ENCODE measurements at places on chromosomes 11 and 22.

DNA sequence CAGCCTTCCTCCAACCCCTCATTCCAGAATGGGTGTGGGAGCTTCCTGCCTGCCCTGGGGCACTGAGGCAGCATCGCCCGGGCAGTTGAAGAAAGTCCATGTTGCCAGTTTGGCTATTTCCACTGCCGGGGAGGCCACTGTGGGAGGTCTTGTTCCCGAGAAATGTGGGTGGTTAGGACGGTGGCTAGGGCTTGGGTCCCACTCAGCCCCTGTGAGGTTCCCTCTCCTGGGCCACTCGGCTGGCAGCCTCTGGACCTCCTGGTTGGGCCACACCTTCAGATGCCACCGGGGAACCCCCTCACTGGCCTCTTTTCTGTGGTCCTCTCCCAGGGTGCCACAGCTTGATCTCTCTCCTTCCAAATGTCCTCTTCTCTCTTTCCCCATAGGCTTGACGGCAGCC is 5.1 kb upstream of the PPP6R3 start:
- no peak for DNase-seq

GRCh38 chr11:94563848-94564467 is 3.2 kb upstream of the PIWIL4 start:
- no peak for DNase-seq

- peak; percentile 69 for DNase-seq
Measured at GRCh38 chr22:39496131-39496838, 5.8 kb upstream of the MIEF1 start.

DNA sequence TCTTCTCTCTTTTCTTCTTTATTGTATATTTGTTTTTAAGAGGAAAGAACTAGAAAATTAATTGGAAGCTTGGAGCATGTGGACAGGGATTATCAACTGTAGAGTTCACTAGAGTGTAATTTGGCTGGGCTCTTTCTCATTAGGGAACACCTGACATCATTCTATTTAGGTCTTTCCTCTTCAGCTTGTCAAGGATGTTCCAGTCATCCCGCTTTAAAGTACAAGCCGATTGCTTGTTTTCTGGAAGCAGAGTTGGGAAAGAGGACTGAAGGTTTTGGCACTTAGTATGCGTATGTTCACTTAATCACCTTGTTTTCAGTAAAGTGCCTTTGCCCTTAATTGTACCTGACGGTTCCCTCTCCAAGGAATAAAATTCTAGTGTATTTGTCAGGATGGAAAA is 111.6 kb downstream of the WNT11 start:
- no peak for DNase-seq

DNA sequence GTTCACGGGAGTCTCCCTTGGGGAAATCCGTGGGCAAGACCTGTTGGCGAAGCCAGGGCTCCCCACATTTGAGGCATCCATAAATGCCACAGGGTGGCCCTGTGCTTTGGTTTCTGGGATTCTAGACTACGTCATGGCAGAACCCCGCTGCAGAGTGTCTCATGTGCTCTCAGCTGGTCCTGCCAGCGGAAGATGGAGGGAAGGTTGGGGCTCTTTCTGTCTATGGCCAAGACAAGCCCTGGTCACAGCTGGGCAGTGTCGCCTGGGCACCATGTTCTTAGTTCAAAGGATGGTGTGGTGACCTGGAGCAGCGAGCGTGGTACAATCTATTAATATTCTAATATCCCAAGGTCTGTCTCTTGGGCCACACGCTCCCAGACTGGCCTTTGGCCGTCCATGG is 511.7 kb downstream of the TBC1D22A start:
- DNase-seq: no peak

DNA sequence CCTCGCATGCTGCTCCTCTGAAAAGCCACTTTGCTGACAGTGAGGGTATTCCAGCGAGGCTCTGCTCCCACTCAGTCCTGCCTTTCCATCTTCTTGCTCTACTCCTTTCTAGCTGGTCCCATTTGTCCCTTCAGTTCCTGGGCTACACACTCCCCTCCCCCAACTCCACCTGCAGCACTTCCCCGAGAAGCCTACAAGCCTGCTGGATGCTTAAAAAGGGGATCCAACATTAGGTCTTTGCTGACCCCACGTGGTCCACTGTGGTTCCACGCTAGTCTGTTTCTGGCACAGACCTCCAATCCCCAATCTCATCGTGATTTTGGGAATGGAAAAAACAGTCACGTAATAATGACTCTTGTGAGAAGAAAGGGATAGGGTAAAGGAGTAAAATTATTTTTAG is 121.6 kb upstream of the SNX19 start:
- DNase-seq: no peak

DNA sequence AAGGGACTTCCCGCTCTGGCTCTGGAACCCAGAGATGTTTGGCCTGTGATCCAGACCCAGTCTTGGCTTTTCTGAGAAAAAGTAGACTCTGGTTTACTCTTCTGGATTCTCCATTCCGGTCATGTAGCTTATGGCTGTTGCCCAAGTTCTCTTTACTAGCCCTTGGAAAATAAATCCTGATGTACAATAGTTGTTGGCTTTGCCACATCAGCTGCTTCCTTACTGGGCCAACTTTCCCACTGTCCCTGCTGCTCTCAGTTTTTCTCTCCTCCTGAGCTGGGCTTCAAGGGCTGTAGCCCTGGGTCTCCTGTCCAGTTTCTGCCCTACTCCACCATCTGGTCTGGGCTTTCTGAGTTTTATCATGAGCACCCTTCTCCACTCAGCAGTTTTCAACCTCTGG is 12.5 kb downstream of the PATZ1 start:
- DNase-seq: no peak

DNA sequence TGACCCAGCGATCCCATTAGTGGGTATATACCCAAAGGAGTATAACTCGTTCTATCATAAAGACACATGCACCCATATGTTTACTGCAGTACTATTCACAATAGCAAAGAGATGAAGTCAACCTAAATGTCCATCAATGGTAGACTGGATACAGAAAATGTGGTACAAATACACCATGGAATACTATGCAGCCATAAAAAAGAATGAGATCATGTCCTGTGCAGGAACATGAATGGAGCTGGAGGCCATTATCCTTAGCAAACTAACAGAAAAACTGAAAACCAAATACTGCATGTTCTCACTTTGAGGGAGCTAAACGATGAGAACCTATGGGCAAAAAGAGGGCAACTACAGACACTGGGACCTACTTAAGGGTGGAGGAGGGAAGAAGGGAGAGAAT is 146.8 kb downstream of the SBF2 start:
- no peak for DNase-seq

DNA sequence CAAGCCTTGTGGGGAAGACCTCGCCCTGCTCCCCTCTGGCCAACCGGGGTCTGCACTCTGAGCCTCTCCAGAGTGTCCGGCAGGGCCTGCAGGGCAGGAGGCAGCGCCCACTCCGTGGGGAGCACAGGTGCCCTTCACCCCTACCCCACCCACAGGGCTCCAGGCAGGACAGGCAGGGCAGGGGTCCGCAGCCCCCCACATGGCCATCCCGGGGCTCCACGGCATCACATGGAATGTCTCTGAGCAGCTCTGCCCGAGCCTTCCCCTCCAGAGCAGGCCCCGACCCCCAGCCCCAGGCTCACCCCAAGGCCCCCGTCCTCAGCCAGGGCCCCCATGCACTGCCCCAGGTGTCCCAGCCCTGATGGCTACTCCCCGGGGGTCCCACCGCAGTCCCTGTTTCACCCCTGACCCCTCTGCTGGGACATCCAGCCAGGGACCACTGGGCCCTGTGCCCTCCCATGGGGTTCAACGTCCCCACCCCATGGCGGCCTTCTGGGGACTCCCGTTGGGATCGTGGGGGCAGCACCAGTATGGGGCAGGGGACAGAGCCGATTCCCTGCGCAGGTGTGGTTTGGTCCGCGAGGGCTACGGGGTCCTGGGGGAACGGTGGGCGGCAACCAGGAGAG is 77.7 kb downstream of the BRD1 start:
- no peak for DNase-seq

- DNase-seq: no peak
Measured at GRCh38 chr11:122572592-122572991, 82.9 kb upstream of the UBASH3B start.

- no peak for DNase-seq
Measured at GRCh38 chr11:96197801-96198701, 144.9 kb downstream of the MAML2 start.

- no peak for DNase-seq
Measured at GRCh38 chr11:120137187-120137610, 714 bp downstream of the TRIM29 start.

- peak; percentile 1 for DNase-seq
Measured at GRCh38 chr22:19868773-19869471, 14.2 kb upstream of the GNB1L start.

DNA sequence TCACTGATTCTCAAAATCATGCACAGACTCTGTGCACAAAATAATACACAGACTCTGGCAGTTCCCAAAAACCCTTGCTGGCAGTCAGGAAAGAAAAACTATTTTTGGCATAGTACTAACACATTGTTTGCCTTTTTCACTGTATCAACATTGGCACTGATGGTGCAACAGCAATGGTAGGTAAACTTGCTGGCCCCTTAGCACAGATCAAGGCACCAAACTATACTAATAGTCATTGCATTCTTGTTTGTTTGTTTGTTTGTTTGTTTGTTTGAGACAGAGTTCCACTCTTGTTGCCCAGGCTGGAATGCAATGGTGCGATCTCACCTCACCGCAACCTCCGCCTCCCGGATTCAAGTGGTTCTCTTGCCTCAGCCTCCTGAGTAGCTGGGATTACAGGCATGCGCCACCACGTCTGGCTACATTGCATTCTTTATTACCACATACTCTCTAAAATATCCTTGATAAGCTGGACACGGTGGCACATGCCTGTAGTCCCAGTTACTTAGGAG is 81.0 kb upstream of the SLC6A5 start:
- DNase-seq: no peak

GRCh38 chr22:37607010-37607934 is 1.4 kb upstream of the GGA1 start:
- peak; percentile 93 for DNase-seq

- DNase-seq: no peak
Measured at GRCh38 chr11:4213746-4214145, 119.1 kb downstream of the RRM1 start.

DNA sequence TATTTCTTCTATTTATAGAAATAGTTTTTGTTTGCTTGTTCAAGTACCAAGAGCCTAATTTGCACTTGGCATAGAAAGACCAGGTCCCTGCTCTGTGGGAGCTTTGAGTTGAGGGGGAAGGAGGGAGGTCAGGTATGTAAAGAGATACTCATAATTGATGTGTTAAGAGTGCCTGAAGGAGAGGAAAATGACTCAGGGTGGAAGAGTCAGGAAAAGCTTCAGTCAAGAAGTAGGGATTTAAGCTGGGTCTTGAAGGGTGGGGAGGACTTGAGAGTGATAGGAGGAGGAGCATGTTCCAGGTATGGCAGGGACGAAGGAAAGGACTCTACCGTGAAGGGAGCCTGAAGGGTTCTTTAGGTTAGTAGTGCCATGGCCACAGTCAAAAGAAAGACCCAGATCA is 9.0 kb downstream of the RBX1 start:
- no peak for DNase-seq

GRCh38 chr11:128302425-128303186 is 284.8 kb downstream of the ETS1 start:
- DNase-seq: peak; percentile 29

GRCh38 chr22:50581950-50582492 is 628 bp downstream of the CHKB start:
- DNase-seq: peak; percentile 33

DNA sequence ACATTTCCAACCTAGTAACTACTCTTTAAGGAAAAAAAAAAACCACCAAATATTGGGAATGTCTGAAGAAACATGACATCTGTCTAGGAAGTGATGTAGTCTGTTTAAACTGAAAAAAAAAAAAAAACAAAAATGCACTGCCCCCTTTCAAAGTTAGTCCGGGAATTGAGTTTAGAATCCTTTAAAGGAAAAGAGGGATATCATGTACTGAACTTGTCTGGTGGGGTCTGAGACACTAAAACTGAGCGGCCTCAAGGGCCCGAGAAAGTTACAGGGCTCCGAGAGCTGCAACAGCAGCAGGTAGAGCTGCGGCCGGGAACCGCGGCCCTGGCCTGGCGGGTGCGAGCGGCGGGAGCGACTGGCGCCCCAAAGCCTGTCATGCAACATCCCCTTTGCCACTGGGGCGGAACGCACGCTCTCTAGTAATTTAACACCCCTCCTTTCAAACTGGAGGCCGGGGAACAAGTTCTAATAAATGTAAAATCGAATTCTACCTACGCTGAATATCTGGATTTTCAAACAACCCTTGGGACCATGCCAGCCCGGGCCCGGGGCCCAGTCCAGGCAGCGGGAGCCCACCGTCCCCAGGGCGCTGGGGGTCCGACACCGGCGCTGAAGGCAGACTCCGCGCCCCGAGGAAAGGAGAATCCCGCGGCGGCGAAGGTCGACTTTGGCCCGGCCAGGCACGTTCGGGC is 736 bp downstream of the RDX start:
- peak; percentile 53 for DNase-seq

- no peak for DNase-seq
Measured at GRCh38 chr11:69300120-69301060, 6.4 kb downstream of the MYEOV start.

DNA sequence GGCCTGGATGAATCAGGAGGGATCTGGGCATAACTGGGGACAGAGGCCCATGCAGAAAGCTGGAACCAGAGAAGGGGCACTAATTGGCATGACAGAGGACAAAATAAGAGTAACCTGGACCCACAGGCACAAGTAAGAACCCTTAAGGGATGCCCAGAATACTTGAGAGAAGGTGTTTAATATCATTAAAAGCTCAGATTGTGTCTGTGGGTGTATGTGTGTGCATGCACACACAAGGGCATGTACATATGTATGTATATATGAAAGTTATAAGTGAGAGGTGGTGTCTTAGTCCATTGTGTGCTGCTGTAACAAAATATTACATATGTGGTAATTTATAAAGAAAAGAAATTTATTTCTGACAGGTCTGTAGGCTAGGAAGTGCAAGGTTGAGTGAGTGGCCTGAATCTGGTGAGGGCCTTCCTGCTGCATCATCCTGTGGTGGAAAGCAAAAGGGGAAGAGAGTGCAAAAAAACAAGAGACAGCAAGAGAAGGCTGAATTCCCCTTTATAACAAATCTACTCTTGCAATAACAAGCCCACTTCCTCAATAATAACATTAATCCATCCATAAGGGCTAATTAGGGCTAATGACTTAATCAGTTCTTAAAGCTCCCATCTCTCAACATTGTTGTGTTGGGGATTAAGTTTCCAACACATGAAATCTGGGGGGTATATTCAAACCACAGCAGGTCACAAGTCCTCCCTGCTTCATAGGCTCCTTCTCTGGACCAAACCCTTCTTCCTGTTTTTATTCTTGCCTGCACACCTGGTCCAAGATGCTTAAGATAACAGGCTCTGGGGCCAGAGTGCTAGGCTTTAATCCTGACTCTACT is 68.3 kb upstream of the POU2AF2 start:
- no peak for DNase-seq

GRCh38 chr11:102929972-102930371 is 25.6 kb downstream of the MMP13 start:
- DNase-seq: no peak

GRCh38 chr11:118139578-118139977 is 13.0 kb downstream of the SCN4B start:
- DNase-seq: no peak

Measured in stimulated activated CD4-positive, alpha-beta T cell treated with anti-CD3 and anti-CD28 coated beads, Interleukin-4, amount 100 ng/mL, for 1 hour (primary cell).